ENCODE measurements at places on chromosomes 12 and 14.

DNA sequence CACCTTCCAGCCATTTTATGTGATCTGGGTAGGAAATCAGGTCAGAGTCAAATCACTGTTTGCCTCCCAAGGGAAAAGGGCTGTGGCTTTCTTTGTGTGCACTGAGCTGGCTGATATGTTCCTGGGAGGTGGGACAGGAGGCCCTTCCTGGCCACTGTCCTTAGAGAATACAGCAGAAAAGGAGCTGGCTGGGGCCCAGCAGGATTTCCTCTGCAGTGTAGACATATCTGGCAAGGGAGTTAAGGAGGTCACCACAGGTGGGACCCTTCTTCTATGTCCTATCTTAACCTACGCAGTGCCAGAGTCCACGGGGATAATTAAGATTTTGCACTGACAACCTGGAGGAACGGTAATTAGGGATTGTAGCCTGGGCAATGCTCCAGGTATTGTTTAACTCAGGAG lies 145.3 kb downstream of the NTF3 start:
- no peak for DNase-seq

DNA sequence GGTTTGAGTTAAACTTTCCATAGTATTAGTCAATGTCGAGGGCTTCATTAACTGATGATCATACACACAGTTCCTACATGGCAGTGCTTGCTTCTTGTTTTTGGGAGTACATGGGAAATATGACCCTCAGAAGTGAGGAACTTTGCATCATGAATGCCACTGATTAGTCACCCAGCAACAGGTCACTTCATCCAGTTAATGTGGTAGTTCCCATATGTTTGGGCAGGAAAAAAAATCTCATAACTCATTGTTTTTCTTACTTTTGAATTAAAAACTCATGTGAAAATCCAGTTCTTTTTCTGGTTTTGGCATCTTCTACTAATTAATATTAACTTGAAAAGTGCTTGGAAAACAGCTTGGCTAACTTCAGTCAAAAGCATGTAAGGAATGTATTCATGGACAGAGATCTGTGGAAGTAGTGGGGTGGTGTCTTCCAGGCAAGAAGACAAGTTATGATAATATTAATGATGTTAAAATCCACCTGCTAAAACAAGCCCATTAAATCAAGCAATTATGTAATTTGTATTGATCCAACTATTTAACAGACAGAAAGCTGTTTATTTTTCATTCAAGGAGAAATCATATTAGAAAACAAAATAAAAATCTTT lies 309.1 kb upstream of the NAV3 start:
- DNase-seq = no peak

DNA sequence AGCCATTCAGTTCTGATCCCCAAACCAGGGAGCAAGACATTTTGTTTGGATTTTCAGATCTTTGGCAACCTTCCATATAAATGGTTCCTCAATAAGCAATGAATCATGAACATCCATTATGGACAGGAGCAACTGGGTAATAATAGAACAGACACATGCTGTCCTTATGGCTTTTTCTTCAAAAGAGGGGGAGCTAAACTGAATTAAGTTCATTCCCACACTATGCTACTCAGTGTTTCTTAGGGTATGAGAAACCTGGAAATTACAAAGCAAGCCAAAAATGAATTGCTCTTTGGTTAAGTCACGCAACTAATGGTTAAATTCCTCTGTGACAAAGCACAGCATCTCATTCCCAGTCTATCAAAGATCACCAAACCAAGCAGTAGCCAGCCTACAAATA lies 51.0 kb downstream of the PTGER2 start:
- DNase-seq = no peak

DNA sequence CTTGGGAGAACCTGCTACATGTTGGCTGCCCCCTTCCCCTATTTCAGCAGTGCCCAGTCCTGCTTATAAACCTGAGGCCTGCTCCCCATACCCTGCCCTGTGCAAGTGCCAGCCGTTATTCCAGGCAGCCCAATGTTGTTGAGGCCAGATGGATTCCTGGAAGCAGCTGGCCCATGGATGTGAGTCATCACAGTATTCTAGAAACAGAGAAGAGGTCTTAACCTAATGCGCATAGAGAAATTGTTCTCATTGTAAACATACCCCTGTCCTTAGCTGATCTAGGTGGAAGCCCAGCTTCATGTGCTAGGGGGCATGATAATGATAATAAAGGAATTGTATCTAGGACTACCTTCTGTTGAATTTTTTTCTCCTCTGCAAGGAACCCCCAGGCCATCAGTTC lies 69.7 kb downstream of the TSPAN11 start:
- DNase-seq = no peak

GRCh38 chr12:65665817-65666216 lies 158.5 kb upstream of the HMGA2 start:
- DNase-seq = no peak

- no peak for DNase-seq
Measured at GRCh38 chr12:114665411-114666260, 18.3 kb downstream of the TBX3 start.

GRCh38 chr14:63214417-63215196 lies 10.4 kb downstream of the RHOJ start:
- no peak for DNase-seq

GRCh38 chr14:30484201-30484600 lies 74.8 kb upstream of the G2E3 start:
- no peak for DNase-seq

DNA sequence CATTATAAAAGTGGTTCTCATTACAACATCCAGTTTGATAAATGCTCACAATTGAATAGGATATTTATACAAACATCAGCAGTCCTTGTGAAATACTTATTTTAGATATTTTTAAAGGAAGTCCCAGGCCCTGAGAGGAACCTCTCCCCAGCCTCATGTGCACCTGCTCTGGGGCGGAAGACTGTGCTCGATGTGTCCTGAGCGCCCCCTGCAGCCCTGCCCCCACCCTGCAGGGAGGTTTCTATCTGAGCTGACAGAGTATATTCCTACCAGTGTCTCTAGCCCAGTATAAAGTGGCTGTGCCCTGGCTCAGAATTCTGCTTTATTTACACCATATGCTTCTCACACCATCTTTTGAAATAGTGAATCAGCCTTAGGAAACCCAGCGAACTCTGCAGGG lies 1349.1 kb downstream of the TMEM121 start:
- no peak for DNase-seq

GRCh38 chr14:91961297-91962220 lies 14.1 kb upstream of the FBLN5 start:
- DNase-seq = no peak

DNA sequence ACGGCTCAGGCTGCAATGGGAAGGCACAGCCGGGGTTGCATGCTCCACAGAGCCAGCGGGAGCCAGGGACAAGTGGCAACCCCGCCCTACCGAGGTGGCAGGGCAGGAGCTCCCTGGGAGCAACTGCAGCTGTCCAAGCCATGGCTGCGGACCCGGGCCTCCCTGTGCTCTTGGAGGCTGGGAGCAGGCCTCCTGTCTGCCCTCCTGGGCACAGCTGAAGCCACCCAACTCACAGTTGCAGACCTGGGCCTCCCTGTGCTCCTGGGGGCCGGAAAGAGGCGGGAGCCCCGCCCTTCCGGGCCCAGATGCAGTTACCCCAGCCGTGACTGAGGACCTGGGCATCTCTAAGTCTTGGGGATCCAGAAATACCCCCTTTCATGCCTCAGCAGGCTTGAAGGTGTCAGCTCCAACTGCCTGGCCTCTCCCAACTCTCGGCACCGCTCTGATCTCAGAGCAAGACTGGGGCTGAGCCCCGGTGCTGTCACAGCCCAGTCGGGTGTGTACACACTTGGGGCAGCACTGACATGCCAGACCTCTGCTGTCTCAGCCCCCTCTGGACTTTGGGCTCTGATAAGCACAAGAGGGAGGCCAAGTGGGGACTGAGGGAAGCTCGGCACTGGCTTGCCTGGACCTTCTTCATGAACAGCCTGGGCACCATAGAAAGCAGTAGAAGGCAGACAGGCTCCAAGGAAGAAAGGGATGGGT lies 7.5 kb upstream of the RASSF9 start:
- DNase-seq = no peak

- no peak for DNase-seq
Measured at GRCh38 chr12:105449431-105449830, 118.9 kb downstream of the C12orf75 start.

All from mammary epithelial cell (primary cell).